NCI-H69 (cell line): ENCODE measurements at places on chromosomes 5 and 9.

GRCh38 chr9:12737871-12738270 lies 36.9 kb upstream of the LURAP1L start:
- peak; percentile 58 for DNase-seq

- DNase-seq = no peak
Measured at GRCh38 chr9:124726886-124727285, 44.2 kb downstream of the NR6A1 start.

DNA sequence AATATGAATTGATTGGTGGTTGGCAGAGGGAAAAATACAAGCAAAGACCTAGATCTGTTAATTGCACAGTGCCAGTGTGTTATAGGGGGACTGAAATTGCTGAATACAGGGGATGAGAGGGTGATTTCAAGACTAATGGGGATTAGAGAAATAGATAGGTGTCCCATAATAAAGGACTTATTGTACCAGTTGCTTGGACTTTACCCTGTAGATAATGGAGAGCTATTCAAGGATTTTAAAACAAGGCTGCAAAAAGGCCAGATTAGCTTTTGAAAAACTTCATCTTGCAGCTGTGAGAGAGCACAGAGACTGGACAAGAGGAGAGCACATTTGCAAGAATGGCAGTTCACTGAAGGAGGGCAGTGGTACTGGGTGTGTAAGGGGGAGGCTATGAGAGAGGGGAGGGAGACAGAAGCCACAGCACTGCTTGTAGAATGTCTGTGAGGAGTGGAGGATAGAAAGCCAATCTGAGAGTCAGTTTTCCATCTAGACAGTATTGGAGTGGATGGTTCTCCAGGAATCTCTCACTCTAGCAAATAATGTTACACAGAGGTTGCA lies 28.8 kb upstream of the SCAMP1 start:
- DNase-seq = no peak

GRCh38 chr9:136729144-136729543 lies 13.6 kb downstream of the LCN10 start:
- no peak for DNase-seq

- DNase-seq = no peak
Measured at GRCh38 chr5:142726188-142726731, 40.4 kb upstream of the FGF1 start.

DNA sequence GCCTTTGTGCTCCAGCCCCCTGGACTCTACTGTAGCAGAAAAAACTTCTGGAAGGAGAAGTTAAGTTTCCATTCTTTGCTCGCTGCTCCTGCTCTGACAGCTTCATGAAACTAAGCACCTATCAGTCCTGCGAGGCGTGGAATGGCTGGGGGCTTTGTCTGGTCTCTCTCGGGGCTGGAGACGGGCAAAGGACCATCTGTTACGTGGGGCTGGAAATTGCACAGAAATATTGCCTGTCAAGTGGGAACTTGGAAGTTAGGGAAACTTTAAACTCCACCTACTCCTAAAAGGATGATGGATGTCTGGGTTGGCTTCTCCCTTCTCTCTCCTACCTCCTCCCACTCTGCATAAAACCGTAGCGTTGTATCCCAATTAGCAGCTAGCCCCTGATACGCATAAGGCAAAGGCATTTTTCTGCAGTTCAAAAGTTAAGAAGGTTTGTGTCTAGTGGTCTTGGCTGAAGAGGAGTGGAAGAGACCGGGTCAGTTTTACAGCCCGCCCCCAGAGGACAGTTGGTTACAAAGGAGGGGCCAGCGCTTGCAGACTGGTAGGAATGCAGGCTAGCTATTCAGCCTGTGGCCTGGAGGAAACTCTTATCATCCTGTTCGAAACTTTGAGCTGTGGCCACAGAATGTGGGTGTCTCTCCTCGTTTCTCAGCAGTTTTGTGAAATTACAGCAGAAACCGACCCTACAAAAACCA lies 1.3 kb downstream of the FBXL7 start:
- no peak for DNase-seq

DNA sequence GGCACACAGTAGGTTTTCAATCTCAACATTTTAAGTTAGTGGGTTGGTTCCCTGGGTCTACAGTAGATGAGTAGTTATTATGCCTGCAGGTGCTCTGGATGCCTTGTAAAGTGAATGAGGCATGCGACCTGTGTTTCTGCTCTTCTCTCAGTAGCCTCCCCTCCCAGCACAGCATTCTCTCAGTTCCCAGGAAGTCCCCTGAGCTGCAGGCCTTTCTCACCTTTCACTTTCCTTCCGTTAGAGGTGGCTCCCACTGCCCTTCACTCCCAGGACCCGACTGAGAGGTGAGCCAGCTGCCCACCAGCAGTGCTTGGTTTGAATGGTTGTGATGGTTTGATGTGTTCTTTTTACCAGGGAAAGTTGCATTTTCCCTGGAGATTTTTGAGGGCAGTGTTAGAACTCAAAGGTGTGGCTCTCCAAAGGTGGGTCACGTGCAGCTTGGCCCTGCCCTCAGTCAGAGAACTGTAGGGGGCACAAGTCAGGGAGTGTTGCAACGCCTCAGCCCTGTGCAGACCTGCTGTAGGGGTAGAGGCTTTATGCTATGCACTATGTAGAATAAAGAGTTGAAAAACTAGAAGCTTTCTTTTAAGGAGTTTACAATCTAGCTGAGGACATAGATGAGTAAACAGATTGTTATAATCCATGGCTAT lies 173.8 kb downstream of the NTRK2 start:
- DNase-seq = no peak

GRCh38 chr5:9209846-9210492 lies 335.9 kb downstream of the SEMA5A start:
- DNase-seq = no peak

DNA sequence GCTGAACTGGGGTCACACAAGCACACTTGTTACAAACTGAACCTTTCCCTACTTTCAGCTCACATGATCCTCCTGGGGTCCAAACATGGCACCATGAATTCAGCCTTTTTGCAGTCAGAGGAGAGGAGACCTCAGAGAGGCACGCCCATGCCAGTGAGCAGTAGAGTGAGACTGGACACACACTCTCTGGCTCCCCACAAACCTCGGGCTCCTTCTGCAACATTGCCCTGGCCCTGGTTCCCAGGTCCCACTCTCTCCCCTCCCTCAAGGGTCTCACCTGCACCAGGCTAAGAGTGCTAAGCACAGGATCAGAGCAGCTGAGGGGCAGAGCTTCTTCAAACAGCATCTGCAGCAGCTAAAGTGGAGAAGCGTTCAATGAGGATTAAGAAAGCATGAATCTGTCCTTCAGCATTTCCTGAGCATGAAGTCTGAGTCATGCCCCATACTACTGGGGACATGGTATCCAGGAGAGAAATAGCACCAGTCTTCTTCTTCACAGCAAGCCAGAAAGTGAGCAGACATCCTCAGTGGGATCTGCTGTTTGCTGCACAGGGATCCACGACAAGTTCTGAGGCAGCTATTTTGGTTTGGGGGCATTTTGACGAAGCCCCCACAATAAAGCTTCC lies 27.2 kb downstream of the SLC35A4 start:
- DNase-seq = no peak

- no peak for DNase-seq
Measured at GRCh38 chr5:7667216-7667767, 183.6 kb downstream of the CFAP90 start.

DNA sequence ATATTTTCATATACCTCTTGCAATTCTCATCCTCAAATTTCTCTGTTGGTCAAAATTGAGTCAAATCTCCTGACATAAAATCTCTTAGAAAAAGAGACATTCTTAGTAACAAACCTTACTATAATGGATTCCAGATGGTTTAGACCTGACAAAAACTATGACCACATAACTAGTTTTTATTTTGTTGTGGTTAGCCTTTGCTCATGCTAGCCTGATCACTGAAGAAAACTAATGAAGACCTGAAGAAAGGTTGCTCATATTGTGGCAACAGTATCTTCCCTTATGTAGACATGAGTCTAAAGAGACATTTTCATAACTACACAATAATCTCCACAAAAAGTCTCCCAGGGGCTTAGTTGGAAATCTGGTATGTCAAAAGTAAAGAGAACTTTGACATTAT lies 274.1 kb upstream of the TMEM161B start:
- peak; percentile 41 for DNase-seq

DNA sequence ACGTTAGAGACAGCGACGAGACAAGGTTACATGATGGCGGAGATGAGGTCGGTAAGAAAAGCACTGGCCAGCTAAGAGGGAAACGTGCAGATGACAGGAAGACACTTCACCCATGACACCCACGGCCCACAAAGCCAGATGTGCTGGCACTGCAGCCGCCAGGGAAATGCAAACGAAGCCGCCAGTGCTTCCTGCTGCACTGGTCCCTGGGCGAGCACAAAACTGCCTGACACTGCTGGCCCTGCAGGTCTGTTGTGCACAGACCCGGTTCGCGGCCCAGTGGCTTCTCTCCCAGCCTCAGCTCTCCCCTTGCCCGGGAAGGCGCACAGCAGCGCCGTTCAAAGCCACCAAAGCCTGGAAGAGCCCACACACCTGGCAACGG lies 20.3 kb downstream of the QSOX2 start:
- no peak for DNase-seq

- peak; percentile 47 for DNase-seq
Measured at GRCh38 chr5:67012171-67012570, 184.4 kb downstream of the CD180 start.

DNA sequence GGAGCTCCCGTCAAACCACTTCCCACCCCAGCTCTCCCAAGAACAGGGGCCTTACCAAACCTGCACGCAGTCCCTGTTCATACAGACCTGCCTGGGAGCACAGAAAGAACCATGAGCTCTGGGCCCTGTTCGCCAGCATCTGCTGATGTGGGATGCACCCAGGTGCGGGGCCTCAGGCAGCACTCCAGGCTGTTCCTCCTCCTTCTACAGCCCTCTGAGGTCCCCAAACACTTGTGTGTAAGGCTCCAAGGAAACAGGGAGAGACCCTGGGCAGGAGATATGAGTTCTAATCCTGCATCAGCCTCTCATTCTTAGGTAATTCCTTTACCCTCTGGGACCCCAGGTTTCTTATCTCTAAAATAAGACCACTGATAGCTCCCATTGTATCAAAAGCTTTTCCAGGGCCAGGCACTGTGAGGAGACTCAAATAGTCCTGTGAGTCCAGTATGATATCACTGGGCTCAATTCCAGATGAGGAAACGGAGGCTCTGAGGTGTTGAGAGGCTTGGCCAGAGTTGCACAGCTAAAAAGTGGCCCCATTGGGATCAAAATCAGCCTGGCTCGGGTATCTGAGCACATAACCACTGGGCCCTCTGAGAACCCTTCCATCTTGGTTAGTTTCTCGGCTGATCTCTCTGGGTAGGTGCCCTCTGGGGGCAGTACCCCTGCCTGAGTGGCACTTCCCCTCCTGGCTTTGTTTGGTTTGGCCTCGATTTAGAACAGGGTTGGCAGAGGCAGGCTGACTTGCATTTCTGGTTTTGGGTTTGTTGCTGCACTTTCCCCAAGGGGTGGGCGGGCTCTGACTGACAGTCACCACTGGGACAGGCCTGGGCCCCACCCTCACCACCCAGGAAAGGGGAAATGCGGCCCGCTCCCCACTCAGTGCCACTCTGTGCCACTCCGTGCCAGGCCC lies 116.8 kb downstream of the RGS3 start:
- DNase-seq = no peak
